ENCODE measurements at places on chromosomes 5 and 9.

GRCh38 chr5:84360056-84360455, 24.6 kb downstream of the EDIL3 start:
- no peak for DNase-seq

- no peak for DNase-seq
Observed at GRCh38 chr5:57642066-57642465, 159.5 kb upstream of the ACTBL2 start.

DNA sequence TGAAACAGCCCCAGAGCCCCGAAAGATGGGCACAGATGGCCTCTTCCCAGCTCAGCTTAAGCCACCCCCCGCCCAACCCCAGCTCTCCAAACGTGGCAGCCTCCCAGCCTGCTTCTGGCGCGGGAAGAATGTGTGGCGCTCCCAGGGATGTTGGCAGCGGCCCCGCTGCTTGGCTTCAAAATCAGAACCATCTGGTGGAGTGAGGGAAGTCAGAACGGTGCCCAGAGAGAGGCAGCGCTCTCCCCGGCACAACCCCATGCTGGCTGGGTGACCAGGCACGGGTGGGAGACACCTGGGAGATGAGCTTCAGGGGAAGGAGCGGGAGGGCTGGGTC, 72.7 kb upstream of the ORM1 start:
- no peak for DNase-seq

DNA sequence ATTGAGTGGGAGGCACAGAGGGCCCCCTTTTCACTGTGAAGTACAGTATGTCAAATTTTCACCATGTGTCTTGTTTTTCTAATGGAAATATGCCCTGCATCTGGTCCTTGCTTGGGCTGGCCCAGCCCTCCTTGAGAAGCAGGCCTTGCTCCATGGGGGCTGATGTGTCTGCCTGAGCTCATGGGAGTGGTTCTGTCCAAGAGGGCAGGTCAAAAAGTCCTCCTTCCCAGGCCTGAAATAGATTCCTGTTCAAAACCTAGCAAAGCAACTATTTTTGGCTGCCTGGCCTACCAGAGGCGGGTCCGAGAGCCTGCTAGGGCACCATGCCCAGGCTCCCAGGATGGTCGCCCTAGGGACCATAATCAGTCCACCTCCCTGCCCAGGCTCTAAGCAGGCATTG, 40.5 kb upstream of the NEURL1B start:
- DNase-seq = no peak

GRCh38 chr5:138177941-138178515, 402 bp downstream of the BRD8 start:
- no peak for DNase-seq

GRCh38 chr5:81425569-81425968, 31.6 kb upstream of the ACOT12 start:
- no peak for DNase-seq

DNA sequence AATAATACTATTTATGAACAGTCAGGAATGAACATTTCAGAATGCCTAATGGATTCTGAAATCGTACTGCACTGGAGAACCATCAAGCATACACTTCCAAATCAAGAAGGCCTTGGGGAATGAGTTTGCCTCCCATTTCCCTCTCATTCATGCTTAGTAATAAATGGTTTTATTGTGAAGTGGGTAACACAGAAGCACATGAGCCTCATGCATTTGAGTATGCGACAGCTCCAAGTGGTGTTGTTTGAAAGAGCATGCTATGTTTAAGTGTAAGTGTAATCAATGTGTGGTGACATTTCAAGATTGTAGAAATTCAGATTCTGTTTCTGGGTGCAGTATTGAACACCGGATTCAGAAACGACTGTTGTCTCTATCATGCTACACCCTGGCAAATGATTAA, 60.0 kb downstream of the SGCD start:
- no peak for DNase-seq

DNA sequence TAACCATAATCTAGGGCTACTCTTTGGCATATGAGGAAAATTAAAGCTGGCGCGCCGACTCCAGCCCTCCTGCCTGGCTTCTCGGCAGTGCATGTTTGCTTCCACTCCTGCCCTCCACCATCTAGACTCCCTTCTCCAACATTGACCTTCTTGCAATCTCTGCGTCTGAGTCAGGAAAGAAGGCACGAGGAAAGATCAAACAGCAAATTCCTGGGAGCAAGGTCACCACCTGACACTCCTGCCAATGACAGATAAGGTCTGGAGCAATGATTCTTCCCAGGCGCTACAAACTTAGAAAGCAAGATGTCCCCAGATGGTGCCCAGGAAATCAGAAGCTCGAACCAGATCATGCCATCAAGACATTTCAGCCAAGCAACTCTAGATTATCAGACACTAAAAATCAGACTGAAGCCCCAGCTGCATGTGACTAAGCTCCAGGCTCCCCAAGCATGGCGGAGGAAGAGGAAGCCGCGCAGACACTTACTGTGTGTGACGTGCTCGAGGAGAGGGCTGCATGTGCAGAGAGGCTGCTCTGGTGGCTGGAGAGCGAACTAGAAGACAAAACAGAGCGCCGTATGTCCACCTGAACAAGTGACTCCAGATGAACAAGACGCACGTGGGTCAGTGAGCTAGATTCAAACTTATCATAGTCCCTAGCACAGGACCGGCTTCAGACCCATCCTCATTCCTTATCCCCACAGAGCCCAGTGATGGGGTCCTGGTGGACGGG, 115.3 kb downstream of the UBE2R2 start:
- DNase-seq = no peak

DNA sequence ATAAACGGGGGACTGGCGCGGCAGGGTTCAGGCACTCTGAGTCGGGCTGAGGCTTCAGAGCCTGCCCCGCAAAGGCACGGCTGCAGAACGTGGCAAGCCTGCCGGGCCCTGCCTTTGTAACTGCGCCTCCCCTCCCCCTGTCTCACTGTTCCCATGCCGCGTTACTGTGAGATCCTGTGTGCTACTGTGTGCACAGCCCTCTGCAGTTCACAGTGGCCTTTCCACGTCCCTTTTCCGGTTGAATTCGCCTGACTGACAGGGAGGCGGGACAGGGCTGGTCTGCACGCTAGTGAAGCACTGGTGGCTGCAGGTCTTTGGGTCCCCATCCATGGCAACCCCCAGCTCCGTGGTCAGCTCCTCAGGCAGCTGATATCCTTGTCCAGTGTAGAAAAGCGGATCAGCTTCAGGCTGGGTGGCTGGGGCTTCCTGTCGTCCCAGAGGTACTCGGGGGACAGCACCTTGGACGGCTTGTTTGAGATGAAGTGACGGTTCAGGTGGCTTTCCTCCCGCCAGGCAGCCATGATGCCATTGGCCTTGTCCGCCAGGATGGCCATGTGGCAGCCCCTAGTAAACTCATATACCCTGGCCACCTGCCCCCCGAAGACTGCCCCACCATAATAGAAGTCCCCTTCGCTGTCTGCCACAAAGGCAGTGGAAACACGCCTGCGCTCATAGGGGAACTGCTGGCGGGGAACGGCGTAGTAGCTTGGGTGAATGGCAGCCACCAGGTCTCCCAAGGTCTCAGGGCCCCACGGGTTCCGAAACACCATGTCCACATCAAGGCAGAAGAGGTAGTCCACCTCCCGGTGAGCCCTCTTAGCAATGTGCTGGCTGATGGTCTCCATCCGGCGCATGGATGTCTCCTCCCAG, 10.3 kb downstream of the GBGT1 start:
- DNase-seq = no peak

- no peak for DNase-seq
Observed at GRCh38 chr5:44225231-44226160, 163.7 kb downstream of the FGF10 start.

DNA sequence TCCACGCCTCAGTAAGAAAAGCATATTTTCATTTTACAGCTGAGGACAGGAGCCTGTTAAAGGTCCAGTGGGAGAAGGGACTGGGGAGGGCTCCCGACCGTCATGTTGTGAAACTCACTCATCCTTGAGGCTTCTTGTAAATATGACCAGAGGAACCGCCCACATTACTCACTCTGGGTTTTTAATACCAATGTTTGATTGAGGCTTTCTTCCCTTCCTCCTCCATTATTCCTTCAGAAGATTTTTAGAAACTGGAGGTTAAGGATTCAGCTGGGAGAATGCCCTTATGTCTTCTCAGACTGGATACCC, 61.4 kb upstream of the GLRX start:
- no peak for DNase-seq

DNA sequence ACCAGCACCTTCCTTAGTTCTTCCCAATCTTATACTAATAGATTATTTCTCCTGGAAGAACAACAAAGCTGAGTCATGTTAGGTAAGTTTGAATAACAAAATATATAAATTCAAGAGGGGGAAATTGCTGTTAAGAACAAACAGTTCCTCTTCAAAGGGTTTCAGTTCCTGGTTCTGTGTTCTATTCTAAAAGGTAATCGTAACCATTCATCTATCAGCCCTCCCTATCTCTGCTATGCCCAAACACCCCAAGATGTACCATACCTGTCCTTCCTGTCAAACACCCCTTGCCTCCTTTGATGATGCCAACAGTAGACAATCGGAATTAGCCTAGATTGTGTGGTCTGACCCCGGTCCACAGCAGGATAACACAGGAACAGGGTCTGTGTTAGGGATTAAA, 4.2 kb upstream of the RNF180 start:
- no peak for DNase-seq

DNA sequence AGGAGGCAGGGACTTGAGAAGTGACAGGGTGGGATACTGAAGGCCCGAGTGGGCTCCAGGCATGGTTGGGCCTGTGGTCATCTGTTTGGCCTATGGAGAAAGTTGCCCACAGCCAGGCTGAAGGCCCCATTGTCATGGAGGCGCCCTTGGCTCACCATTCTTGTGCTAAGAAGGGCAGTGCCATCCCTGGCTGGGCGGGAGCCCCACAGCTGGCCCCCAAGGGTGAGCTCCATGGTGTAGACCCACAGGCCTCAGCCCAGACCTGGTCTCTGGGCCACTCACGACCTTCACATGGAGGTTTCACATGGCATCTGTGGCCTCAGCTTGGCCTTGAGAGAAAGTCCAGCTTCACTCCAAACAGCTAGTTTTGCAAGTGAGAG, 34.3 kb upstream of the PRDM12 start:
- DNase-seq = no peak

DNA sequence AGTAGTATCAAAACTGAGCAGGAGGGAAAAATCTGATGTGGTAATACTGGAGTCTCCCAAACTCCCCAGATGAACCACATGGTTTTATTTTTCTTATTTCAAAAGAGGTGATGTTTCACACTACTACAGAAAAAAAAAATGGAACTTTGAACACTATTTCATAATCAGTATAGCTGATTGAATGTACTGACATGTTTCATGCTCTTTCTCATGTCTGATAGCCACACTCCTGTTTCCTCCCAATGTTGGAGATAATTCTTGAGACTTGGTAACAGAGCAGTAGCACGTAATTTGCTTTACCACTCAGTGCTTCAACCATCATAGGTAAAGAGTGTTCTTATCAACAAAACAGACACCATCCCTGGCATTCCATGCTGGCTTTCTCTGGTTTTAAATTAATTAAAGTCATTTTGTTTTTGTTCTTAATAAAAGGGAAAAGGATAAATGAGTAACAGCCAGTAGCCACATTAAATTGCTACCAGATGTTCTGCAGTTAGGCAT, 85.2 kb downstream of the MUSK start:
- no peak for DNase-seq

DNA sequence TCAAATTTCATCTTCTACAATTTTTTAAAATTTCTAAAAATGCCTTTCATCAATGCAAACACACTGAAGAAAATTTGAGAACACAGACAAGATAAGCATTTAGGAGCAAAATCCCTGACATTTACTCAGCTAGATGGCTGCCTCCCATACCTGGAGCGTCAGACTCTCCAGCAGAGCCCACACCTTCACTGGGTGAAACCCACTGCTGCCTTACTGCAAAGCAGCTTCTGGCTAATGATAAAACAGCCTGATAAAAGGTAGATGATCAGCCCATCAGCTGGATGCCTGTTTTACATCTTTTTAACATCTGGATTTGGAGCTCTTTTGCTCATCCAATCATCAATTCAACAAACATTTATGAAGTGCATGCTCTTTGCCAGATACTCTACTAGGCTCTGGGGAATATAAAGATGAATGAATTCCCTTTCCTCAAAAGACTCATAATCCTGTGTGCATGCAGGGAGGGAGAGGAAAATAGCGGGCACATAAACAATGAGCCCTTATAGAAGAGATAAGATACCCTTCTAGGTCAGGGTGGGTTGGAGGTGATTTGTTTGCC, 271.2 kb downstream of the SAXO1 start:
- DNase-seq = no peak

- no peak for DNase-seq
Observed at GRCh38 chr5:97531549-97531948, 348.5 kb upstream of the RIOK2 start.

Data from stimulated activated CD8-positive, alpha-beta memory T cell treated with anti-CD3 and anti-CD28 coated beads, Interleukin-15, amount 100 ng/mL, for 24 hours (primary cell).